NCI-H187 (cell line): ENCODE measurements at places on chromosomes 5 and 9.

- no peak for DNase-seq
These were observed 21.6 kb upstream of the B4GALT1 start for GRCh38 chr9:33188711-33189110.

DNA sequence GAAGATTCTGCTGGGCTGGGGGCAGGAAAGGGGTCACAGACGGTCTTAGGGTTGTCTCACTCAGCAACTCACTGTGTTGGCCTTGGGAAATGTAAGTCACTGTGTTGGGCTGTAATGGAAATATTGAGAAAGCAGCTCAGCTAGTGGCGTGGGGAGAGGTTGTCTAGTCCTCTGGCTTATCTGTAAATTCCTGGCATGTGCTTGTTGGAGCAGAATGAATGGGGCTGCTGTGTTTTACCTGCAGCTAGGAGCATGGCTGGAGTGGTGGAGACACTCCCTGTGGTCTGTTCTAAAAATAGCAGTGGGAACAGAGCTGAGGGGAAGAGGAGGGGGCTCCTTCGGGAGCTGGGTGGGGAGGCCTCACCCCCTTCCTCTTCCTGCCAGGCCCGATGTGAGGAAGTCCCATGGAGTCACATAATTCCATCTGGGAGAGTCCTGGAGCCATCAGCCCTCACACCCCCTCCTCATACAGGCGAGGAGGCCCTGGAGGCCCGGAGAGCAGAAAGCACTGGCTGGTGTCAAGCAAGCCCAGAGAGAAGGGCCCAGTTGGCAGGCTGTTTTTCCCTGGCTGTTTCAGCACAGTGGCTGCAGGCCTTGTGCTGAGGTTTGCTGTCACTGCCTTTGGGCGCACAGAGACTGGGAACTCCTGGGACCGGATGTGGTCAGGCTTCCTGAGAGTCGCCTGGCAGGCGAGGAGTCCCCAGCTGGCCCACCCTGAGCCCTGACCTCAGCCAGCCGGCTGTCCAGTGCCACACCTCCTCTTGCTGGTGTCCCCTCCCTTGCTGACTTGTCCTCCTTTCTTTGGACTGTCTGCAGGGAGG is 84.9 kb downstream of the RGS3 start:
- no peak for DNase-seq

DNA sequence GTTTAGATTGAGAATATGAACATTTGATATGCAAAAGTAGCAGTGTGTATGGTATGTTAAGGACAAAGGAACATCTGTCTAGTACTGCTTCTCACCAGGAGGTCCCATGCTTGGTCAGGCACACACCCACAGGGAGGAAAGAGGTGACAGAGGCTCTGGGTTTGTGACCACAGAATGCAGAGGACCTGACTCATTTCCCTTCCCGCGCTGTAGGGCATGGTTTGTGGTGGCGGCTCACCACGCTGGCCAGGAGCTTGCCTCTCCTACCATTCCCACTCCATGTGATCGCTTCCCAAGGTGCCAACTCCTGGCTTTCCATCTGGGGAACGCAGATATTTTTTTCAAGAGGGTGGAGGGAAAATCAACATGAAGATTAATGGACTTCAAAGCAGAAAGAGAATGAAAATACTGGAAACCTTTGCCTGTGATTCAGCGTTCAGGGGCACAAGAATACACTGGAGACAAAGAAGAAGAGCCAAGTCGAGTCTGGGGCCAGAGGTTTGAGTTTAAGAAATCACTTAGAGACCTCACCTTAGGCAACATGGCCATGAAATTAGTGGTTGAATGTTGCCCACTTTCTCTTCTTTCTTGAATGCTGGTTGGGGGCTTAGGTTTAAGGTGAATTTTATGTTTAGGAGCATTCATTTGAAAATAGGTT is 477.8 kb downstream of the CCDC171 start:
- DNase-seq = no peak

DNA sequence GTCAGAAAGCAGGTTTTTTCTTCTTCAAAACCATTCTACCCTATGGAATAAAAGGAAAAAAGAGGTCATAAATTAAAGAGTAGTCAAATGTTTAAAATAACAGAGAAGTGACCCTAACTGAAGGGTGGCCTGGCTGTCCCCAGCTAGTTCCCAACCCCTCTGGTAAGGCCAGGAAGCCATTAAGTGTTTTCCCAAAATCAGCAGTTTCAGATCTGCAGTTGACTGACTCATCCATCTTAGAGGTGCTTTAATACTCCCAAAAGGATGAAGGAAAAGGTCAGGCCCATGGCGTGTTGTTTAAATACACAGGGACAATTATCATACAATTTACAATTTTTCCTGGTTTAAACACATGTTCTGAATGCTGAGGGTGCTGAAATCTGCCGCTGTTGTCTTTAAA is 47.9 kb upstream of the TBC1D9B start:
- no peak for DNase-seq

- no peak for DNase-seq
These were observed 266.1 kb downstream of the ZSWIM6 start for GRCh38 chr5:61598126-61598525.

- no peak for DNase-seq
These were observed 17.1 kb downstream of the DELE1 start for GRCh38 chr5:141940695-141941271.

GRCh38 chr5:170238456-170239196 is 5.8 kb downstream of the C5orf58 start:
- DNase-seq = no peak

DNA sequence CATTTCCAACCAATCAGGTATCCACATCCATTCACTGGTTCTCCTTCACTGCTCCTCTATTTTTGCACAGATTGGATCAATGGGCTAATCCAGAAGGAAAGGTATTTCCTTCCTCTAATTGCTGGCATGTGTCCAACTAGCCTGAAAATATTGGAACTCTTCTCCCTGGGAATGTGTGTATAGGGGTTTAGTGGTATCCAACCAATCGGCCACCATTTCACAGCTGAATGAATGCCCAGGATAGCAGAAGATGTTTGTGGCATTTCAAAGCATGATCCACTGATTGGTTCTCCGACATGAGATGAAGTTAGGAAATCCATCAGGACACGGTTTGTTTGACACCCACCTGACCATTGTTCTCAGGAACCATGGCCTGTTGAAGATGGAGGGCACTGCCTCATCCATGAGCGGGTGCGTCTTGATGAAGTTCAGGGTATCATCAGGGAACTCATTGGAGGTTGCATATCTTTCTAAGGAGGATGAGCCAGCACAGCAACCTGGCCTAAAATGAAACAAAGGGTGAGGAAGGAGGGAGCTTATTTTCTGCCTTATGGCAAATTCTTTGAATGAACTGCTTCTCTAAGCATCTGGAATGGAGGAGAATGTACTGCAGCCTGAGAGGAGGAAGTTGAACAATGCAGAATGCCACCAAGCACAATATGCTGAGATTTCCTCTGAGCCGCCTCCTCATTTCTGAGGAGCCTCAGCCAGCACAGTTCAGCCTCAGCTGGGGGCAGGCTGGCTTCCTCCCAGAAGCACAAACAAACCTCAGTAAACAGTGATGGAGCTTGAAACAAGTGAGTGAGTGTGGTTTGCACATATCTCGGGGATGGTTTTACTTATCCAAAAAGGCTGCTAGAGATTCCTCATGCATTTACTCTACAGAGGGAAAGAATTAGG is 94.6 kb downstream of the SEMA6A start:
- DNase-seq = no peak

GRCh38 chr5:136174021-136174659 is 18.8 kb downstream of the SMIM32 start:
- no peak for DNase-seq

DNA sequence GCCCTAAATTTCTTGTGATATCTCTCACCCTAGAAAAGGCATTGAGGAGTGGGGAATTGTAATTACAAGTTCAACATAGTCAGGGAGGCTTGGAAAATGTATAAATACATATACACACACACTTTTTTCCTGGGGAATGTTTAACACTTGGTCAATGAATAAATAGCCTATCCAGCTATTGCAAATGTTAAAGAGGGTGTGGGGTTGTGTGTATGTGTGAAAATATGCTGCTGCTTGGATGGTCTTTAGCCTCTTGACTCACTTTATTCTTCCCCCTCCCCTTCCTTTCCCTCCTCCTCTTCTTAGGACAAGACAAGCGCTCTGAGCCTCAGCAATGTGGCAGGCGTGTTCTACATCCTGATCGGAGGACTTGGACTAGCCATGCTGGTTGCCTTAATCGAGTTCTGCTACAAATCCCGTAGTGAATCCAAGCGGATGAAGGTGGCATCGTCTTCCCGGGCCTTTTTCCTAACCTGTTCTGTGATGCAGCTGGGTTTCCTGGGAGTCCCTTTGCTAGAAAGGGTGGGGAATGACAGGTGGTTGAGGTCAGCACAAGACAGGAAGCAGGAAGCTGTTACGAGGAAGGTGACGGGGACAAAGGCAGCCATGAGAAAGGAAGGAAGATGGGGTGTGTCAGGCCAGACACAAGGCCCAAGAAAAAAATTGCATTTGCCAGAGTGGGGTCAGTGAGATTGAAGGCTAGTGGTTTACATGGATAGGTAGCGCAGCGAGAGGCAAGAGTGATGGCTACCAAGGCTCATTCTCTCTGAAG is 236.5 kb downstream of the FAM114A2 start:
- no peak for DNase-seq

- DNase-seq = no peak
These were observed 8.1 kb downstream of the TNFAIP8 start for GRCh38 chr5:119363936-119364335.

DNA sequence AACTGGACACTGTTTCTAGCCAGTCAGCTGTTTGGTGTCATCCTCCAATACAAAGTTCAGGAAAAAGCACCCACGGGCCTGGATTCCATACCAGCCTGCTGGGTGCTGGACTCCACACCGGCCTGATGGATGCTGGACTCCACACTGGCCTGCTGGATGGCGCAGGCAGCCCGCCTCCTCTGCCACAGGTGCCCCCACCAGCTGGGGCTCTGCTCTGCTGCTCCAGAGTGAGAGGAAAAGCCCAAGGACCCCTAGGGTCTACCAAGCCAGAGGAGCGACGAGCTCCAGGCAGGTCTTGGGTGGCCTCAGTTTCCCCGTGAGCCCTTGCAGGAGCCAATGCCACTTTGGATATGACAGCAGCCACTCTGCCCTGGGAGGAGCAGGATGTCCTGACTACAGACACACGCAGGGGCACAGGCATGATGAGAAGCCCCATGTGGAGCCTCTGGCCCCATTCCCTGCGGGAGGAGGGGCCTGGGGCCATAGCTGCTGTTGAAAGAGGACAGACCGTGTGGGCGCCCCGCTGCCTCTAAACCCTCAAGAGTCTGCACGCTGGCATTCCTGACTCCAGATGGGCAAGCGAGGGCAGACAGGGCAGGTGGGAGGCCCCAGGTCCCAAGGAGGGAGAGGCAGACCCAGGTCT is 141.6 kb downstream of the OLFM1 start:
- no peak for DNase-seq

- DNase-seq = peak; percentile 59
These were observed 24.6 kb downstream of the ANXA6 start for GRCh38 chr5:151132963-151133362.

DNA sequence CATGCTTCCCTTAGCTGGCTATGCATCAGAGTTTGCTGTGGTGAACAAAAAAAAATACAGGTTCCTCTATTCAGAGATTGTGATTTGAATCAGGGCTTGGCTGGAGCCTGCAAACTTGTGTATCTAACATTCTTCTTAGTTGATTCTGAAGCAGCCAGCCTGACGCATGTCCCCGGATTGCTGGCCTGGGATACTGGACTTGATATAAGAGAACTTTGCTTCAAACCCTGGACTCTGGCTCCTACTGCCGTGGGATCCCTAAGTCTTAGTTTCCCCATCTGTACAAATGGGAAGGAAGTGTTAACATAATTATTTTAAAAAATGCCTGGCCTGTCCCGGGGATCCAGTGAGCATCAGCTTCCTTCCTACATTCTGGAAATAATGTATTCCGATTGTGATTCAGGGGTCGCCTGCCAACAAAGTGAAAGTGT is 292.8 kb downstream of the ARHGEF28 start:
- no peak for DNase-seq

GRCh38 chr9:96487949-96488348 is 38.0 kb downstream of the HABP4 start:
- no peak for DNase-seq

- DNase-seq = no peak
These were observed 82.0 kb downstream of the UGCG start for GRCh38 chr9:111978616-111979015.

GRCh38 chr9:90919883-90920282 is 118.3 kb downstream of the SYK start:
- DNase-seq = no peak

DNA sequence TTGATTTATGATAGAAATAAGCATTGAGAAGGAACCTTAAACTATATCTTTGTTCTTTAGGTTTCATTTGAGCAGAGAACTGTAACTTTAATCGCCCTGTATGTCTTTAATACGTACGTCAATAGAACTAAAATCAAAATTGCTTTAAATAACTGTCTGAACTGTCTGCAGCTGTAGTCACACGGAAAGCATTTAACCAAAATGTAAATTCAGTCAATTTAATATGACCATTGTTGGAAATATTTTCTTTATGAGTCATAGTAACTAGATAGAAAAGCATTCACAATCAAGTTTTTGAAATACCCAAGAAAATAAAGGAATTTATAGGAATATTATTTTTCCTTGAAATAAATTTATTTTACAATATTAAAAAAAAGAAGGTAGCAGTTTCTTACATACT is 157.1 kb upstream of the CDH6 start:
- DNase-seq = no peak

DNA sequence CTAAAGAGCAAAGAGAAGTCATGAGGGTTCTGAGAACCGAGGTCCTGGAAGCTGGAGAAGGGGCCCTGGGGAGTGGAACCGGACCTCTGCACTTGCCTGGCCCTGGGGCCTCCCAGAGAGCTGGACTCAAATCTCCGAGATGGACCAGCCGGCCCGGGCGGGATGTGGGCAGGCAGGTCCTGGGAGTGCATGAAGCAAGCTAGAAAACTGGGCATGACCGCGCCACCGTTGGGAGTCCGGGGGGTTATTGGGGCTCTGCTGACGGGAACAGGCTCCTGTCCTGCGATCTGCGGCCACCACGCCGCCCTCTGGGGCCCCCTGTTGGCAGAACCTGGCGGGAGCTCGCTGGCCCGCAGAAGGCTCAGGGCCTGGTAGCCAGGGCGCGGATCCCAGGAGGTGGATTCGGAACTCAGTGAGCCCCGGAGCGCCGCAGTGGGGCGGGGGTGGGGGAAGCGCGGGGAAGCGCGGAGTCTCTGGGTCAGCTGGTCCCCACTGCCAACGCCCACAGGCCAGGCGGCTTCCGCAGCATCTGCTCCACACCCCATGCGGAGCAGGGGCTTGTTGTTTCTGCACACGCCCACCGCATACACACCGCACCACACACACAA is 150.6 kb downstream of the ERCC6L2 start:
- no peak for DNase-seq

GRCh38 chr5:100901821-100902341 is 1.2 kb downstream of the ST8SIA4 start:
- no peak for DNase-seq

- DNase-seq = no peak
These were observed 567.7 kb downstream of the TLR4 start for GRCh38 chr9:118271936-118272335.

- no peak for DNase-seq
These were observed 72.0 kb downstream of the SEMA4D start for GRCh38 chr9:89425921-89426383.

GRCh38 chr5:146336197-146336596 is 2.4 kb upstream of the POU4F3 start:
- DNase-seq = no peak

- DNase-seq = no peak
These were observed 9.4 kb downstream of the STARD4 start for GRCh38 chr5:111502956-111503355.

GRCh38 chr5:129392681-129393080 is 67.4 kb upstream of the ADAMTS19 start:
- no peak for DNase-seq

- DNase-seq = no peak
These were observed 11.9 kb downstream of the EEIG1 start for GRCh38 chr9:127968700-127969383.
